ENCODE measurements at places on chromosomes 5 and 9.

DNA sequence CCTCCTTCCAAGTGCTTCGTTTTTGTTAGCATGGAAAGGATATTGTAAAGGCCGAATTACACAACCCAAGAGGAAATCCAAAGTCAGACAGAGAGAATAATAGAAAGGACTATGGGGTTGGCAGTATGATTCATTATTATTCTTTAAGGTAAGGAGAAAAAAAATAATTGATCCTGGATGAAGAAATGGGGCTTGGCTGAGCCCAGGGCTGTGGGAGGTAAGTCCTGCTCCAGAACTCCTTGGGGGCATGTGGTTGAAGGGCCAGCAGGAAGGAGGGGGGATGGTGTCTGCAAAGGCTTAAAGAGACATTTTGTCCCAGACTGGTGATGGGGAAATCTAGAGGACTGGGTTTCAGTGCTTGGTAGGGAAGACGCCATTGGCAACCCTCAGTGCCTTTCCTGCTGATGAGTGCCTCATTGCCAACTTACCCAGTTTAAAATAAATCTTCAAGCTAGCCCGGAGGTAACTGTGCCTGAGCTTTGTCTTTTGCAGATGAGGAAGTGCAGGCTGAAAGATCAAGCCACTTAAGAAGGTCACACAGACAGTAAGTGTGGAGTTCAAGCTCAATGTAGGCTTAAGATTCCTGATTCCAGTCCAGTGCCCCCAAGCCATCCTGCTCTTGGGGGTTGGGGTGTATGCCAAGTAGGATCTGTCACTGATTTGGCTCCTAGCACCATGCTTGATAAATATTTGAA, 30.2 kb downstream of the FOXI1 start:
- no peak for DNase-seq

GRCh38 chr9:135978642-135979546, 17.7 kb upstream of the UBAC1 start:
- DNase-seq = no peak

GRCh38 chr9:126207256-126207655, 119.4 kb upstream of the MVB12B start:
- peak; percentile 11 for DNase-seq

DNA sequence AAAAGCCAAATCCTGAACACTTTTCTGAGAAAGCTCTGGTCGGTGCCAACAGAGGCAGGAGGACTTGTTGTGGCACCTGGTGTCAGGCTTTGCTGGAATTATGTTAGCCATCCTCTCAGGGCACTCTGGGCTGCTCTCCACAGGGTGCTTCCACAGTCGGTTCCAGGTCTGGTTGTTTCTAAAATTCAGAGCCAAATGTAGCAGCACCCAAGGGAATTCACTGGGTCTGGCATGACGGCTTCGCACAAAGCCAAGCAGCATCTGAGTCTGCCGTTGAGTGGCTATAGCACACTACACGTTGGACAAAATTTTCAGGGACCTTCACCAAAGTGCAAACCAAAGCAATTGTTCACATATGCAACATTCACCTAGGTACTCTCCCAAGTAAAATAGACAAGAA, 110.2 kb downstream of the PJA2 start:
- peak; percentile 30 for DNase-seq

DNA sequence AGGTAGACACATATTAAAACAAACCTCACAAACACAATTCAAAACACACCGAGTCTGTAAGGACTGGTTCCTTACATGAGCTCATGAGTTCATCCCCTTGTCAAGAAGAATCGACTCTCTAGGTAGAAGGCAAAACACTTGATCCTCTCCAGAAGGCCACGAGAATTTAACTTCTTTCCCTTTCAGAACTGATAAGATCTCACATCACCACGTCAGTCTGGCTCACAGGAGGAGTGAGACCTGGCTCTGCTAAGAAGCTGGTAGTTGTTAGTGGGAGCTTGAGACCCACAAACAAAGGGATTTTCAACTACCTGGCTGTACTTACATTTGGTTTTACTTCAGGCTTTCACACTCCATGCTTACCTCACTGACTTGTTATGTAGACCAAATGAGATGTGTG, 459.2 kb downstream of the ARHGEF28 start:
- no peak for DNase-seq

DNA sequence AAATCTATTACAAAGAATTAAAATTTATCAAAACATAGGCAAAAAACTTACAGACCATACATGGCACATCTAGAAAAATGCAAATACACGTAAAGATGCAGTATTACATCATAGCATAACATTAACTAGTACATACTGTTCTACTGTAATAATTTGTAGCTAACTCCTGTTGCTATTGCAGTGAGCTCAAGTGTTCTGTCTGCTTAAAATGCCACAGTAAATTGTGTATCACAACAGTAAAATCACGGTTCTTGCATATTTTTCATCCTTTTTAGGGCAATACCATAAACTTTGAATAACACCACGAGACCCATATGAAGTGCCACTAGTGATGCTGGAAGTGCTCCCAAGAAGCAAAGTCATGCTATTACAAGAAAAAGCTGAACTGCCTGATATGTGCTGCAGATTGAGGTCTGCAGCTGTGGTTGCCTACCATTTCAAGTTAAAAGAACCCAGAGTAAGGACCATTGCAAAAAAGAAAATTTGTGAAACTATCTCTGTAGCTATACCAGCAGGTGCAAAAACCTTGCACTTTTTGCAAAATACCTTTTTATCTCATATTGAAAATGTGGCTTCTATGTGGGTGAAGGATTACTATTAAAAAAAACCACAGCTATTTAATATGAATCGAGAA, 14.2 kb downstream of the HOMER1 start:
- DNase-seq = no peak

- no peak for DNase-seq
Measured at GRCh38 chr5:37723162-37723961, 116.5 kb downstream of the GDNF start.

DNA sequence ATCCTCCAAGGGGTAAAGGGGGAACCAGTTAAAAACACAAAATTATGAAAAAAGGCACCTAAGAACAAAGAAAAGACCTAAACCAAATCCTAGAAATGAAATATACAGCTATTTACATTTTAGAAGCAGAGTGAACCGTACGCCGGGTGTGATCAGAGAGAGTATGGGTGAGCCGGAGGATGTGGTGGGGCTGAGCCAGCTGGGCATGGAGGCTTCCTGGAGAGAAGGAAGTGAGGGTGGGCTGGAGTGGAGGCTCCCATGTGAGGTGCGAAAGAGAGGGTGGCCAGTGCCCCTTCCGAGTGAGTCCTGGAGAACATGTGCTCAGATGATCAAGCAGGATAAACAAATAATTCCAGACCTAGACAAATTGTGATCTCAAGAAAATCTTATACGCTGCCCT, 111.6 kb downstream of the CACNA1B start:
- no peak for DNase-seq

GRCh38 chr5:117881426-117882230, 1106.7 kb downstream of the DTWD2 start:
- no peak for DNase-seq

GRCh38 chr5:174319551-174319950, 274.0 kb downstream of the NSG2 start:
- DNase-seq = no peak

GRCh38 chr5:169945831-169946261, 34.4 kb downstream of the INSYN2B start:
- peak; percentile 64 for DNase-seq

DNA sequence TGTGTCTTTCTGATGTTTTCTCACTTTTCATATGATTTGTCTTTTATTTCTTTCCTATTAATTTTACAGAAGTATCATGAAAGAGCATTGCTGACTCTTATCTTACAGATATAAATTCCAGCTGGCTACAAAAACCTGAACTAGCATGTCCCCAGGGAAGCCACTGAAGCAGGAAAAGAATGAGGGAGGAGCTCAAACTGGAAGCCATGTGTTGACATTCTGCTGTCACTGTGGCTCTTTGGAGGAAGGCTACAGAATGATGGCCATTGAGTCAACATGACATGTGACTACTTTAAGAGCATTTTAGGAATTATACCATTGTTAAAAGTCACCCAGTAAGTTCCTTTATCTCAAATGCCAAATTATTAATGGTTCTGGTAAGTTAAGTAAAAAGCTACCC, 638.3 kb upstream of the DMAC1 start:
- DNase-seq = no peak

DNA sequence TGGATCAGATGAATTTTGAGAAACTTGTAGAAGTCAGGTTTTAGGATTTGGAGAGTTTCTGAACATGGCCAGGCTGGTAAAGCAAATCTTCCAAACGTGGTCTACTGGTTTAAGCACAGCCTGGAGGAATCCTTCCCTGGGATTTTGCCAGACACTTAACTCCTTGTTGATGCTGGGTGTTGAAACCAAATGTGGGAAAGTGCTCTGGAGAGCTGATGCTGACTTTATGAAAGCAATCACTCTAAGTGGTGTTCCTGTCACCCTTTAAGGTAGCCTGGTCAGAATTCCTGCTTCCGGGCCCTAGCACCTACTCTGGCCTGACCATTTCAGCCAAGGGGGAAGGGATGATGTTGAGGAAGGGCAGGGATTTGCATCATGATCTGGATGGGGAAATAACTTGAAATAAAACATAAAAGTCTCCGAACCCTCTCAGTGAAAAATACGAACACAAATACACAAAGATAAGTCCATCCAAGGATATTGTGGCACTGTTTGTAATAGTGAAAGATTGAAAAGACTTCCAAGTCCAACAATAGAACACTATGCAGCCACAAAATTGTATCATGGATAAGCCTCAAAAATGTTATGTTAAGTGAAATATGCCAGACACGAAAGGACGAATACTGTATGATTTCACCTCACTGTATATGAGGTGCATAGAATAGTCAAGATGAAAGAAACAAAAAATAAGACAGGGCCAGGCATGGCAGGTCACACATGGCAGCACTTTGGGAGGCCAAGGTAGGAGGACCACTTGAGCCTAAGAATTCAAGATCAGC, 57.7 kb downstream of the PDE6A start:
- no peak for DNase-seq

GRCh38 chr5:76274571-76274970, 128.5 kb upstream of the IQGAP2 start:
- no peak for DNase-seq

GRCh38 chr9:110919609-110920008, 118.7 kb downstream of the LPAR1 start:
- DNase-seq = no peak

DNA sequence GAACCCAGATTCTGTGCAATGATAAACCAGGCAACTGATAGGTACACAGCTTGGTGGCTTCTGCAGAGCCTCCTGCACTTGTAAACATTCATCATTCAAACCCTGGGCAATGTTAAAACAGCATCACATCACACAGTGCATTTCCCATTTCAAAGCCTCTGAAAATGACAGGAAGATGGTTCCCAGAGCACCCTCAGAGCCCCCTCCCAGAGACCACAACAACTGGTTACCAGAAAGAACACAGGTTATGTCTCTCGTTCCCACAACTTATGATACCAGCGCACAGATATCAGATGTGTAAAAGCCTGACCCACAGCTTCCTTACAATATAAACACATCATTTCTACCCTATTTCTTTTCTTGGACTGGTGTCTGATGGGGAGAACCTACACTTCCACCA, 248.7 kb downstream of the AUH start:
- DNase-seq = no peak

DNA sequence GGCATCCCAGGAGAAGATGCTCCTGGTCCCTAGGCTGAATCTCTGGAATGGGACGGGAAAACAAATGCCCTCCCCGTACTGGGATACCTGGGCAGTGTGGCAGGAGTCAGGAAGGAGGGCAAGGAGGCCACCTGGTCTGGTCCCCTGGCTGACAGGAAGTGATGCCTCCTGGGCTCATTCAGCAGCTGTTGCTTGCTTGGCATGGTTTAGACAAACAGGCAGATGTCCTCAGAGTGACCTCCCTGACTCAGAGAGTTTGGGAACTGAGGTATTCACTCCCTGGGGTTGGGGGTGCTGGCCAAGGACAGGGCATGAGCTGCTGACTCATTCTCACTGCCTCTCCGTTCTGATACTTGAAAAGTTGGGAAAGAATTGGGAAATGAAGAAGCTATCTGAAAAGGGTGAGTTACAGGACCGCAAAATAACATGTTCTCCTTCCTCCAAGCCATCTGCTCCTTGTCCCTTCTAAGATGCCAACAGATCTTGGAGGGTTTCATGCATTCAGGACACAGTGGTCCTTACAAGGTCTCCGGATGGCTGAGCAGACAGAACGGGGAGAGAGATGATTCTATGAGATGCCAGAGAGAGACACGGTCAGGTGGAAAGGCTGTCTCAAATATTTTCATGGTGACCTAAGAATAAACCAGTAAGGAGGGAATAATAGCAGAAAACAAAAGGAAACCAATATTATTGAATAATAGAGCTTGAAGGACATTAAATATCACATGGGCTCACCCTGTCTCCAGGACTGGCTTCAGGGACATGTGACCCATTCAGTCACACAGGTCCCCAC, 534.5 kb downstream of the BNC2 start:
- DNase-seq = no peak

GRCh38 chr9:93595861-93596365, 19.5 kb downstream of the PHF2 start:
- DNase-seq = no peak

- DNase-seq = no peak
Measured at GRCh38 chr9:21883642-21884041, 81.2 kb downstream of the MTAP start.

GRCh38 chr5:76657683-76658311, 34.6 kb upstream of the F2RL2 start:
- no peak for DNase-seq

DNA sequence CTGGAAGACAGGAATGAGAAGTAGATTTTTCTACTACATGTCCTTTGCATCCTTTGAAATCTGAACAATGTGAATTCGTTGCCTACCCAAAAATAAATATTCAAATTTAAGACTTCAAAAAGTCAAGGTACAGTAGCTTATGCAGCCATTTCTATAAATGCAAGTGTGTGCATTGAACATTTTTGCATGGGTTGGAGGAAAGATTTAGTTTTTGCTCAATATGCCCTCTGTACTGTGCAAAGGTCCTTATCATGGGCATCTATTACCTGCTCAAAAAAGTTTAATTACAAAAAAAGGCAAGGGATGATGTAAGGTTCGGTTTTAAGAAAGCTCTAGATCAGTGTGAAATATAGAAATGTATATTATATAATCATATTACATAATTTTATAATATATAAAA, 22.6 kb downstream of the AKNA start:
- DNase-seq = no peak

DNA sequence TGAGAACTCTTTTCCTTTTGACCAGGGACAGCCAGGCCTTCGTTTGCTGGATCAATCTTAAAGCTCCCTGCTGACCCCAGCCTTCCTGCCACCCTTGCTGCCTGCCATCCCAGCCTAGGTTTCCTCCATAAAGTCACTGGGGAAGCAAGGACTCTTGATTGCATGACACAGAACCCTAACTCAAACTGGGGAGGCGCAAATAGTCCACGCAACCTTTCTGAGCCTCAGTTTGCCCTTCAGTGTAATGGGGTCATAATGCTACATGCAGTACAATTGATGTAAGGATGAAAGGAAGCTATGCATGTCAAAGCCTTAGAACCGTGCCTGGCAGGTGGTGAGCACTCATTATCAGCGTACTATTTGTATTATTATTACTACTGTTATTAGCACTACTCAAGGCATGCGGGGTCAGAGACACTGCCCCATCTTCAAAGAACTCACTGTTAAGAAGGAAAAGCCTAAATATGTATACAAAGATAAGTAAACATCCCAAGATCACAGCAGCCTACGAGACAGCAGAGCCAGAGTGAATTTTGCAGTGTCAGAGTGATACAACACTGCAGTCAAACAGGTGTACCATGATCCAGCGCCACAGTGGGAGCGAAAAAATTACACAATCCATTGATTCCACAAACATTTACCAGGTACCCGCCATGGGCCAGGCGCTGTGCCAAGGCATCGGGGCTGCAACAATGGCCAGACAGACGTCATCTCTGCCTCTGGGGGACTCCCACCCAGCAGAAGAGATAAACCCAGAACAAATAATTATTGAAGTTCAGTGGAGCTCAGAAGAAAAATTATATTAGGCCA, 16.9 kb upstream of the CPLX2 start:
- DNase-seq = peak; percentile 76

All from NCI-H1092 treated with DMSO at 0.1 percent for 48 hours (cell line).